ENCODE measurements at places on chromosomes 3 and 15.

DNA sequence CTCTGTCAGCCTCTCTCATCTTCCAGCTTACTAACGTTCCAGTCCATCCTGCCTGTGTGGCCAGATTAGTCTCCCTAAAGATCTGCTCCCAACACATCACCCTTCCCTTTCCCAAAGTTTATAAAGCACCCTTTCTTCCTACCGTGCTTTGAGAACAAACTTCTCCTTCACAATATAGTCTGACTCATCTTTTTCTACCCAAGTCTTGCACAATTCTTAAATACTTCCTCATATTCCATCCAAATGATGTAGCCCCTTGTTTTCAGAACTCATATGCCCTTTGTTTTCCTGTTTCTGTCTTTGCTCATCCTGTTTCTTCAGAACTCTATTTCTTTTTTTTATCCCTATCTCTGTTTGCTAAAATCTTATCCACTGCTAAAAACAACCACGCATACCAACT, 326.8 kb downstream of the MFSD1 start:
- no peak for DNase-seq

GRCh38 chr3:128098234-128098633, 25.4 kb downstream of the RUVBL1 start:
- DNase-seq: no peak

DNA sequence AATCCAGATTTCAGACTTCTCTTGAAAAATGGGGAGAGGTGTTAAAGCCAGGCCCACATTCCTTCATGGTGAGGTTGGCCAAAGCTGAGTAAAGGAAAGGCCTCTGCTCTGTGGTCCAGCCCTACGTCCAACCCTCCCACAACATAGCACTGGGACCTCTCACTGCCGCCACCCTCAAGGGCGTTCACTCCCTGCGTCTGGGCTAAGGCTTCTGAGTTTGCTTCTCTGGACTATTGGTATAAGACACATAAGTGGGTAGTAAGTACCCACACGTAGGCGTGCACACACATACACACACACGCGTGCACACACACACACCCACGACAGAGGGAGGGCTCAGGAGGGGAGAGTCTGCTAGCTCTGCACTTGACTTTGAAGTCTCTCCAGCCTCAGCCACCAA, 80.2 kb upstream of the PXYLP1 start:
- DNase-seq: peak; percentile 54

GRCh38 chr3:106247902-106248684, 379.3 kb upstream of the CBLB start:
- no peak for DNase-seq

DNA sequence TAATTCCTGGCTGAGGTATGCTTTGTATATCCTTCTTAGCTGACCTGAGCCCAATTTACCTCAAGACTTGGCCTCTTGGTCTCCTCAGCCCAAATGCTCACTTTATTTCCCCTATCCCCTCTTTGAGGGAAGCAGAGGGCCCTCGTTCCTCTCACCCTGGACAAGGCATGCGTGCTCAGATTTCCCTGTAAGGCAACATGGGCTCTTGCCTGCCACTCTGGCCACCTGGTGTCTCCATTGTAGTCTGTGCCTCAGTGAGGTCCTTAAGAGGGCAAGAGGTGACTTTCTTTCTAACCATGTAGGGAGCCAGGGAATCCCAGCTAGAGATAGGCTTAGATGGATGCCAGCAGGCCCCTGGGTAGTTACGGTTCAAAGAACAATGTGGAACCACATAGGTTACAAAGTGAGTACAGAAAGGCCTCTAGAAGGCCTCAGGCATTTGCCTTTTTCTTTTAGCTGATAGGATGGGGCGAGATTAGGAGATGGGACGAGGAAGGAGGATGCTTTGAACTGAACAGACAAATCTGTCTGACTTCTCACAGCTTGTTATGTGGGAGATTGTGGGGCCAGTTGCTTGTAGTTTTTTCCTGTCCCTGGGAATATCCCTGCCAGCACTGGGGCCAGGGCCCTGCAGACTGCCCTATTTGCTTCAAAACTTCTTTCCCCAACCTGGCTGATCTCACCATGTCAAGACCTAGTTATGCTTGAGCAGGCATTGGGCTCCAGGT, 1.1 kb upstream of the INTS14 start:
- DNase-seq: no peak

DNA sequence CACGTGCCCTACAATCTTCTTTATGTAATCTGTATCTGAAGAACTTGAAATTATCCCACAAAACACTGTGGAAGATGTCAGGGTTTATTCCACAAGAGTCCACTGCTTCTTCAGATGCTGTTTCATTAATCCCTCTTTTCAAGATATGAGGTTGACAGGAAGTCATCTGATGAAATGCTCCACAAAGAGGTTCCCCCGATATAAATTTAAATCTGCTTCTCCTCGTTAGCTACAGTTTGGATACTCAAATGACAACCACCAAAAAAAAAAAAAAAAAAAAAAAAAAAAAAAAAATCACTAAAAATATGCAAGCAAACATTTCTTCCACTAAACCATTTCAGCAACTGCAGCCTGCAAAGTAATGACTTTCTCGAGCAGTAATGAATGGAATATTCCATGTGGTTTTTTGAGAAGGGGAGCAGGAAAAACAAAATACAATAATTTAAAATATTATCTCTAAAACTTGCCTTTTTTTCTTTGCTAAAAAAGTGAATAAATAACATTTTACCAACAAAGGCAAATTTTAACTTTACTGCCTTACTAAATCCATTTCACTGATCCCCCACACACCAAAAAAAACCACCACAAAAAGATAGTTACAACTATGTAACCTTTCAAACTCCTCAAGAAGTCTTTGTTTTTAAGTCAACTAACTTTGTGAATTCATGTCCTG, 37.8 kb downstream of the DLG1 start:
- no peak for DNase-seq

- no peak for DNase-seq
Observed at GRCh38 chr15:32700501-32701150, 17.2 kb upstream of the GREM1 start.

DNA sequence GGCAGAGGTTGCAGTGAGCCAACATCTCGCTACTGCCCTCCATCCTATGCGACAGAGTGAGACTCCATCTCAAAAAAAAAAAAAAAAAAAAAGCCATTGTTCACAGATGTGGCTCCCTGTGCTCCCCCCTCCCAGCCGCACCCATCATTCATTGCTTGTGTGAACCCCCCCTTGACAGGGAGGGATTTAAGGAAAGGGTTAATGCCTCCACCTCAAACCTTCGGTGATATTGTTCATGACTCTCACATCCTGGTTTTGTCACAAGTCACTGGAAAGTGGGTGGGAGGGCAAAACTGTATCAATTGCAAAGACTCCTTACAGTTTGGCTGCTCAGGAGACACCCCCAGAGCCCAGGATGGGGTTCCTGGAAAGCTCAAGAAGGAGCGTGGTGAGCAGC, 7.7 kb downstream of the SLC6A6 start:
- no peak for DNase-seq

DNA sequence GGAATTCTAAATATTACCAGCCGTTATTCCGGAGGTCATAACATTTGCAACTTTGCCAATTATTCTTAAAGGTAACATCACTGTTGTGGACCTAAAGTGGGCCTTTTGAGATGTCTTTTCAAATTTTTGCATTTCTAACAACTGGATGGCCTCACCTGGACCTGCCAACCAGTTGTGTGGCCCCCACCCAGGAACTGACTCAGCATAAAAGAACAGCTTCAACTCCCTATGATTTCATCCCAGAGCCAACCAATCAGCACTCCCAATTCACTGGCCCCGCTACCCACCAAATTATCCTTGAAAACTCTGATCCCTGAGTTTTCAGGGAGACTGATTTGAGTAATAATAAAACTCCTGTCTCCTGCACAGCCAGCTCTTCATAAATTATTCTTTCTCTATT, 489.7 kb upstream of the LMCD1 start:
- DNase-seq: no peak

- DNase-seq: no peak
Observed at GRCh38 chr3:138203938-138204337, 16.8 kb downstream of the ARMC8 start.

DNA sequence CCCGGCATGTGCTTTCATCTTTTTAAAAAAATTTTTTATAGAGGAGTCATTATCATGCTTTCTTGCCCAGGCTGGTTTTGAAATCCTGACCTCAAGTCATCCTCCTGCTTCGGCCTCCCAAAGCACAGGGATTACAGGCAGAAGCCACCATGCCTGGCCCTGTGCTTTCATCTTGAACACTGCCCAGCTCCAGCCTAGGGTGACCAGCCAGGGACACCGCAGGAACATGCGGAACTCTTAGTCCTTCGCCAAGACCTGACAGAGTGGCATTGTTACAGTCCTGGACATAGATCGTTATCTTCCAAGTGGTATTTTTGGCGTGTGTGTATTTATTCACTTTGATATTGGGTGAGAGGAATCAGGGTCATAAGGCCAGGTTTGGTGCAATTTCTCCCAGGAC, 7.9 kb upstream of the FURIN start:
- no peak for DNase-seq

DNA sequence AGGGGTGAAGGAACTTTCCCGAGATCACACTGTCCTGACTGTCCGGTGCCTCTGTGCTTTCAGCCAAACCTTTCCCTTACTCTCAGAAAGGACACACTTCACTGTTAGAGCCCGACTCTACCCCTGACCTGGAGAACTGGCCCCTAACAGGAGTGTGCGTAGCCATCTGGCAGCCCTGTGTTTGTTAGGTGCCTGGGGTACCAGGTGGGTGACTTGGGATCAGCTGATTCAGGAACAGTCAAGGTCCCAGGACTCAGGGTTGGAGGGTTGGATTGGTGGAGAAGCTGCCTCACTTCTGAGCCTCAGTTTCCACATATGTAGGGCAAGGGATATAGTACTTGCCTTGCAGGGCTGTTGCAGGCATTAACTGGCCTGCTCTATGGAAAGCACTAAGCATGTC, 98.3 kb upstream of the SLC6A11 start:
- no peak for DNase-seq

- DNase-seq: no peak
Observed at GRCh38 chr3:46876313-46877300, 914 bp upstream of the PTH1R start.

GRCh38 chr3:32454731-32455608, 47.7 kb downstream of the CMTM6 start:
- DNase-seq: no peak

Measured in Right ventricle myocardium superior (tissue), 1 donor.